ENCODE measurements at places on chromosomes 6 and 20.

GRCh38 chr6:28789553-28790083 lies 134.2 kb downstream of the TRIM27 start:
- DNase-seq, result no peak

- no peak for DNase-seq
Measured at GRCh38 chr20:17628101-17628841, 53.8 kb downstream of the RRBP1 start.

GRCh38 chr6:25280344-25281074 lies 1.3 kb downstream of the CARMIL1 start:
- DNase-seq, result no peak

DNA sequence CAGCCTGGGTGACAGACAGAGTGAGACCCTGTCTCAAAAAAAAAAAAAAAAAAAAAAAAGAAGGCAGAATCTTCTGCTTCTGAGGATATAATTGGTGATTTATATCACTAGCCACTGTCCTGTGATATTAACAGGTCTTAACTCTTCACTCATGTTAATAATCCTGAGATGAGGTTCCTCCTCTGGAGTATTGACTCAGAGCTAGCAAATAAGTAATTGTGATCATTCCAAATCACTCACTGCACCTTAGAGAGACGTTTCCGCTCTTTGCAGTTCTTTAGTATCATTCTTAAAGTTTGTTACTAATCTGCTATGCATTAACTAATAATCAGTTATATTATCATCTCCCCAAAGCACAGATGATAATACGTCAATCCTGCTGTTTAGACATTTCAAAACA lies 41.6 kb upstream of the NOX3 start:
- no peak for DNase-seq

DNA sequence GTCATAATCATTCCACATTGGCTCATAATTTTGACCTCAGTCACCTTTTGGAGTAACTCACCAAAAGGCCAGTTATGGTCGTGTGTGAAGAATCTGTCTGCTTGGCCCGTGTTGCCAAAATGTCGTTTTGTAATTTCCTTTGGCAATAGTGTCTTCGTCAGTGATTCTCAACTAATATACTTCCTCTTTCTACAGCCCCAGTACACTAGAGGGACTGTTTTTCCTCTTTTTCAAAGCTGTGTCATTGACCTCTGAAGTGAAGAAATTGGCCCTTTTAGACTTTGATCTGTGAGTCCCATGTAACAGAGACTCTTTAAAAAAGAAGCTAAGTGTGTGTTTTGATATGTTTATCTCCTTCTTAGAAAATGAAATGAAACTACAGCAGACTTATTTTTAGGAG lies 5.2 kb downstream of the FOXO3 start:
- DNase-seq, result peak; percentile 36

GRCh38 chr6:155382338-155382685 lies 68.0 kb upstream of the TFB1M start:
- DNase-seq, result no peak

DNA sequence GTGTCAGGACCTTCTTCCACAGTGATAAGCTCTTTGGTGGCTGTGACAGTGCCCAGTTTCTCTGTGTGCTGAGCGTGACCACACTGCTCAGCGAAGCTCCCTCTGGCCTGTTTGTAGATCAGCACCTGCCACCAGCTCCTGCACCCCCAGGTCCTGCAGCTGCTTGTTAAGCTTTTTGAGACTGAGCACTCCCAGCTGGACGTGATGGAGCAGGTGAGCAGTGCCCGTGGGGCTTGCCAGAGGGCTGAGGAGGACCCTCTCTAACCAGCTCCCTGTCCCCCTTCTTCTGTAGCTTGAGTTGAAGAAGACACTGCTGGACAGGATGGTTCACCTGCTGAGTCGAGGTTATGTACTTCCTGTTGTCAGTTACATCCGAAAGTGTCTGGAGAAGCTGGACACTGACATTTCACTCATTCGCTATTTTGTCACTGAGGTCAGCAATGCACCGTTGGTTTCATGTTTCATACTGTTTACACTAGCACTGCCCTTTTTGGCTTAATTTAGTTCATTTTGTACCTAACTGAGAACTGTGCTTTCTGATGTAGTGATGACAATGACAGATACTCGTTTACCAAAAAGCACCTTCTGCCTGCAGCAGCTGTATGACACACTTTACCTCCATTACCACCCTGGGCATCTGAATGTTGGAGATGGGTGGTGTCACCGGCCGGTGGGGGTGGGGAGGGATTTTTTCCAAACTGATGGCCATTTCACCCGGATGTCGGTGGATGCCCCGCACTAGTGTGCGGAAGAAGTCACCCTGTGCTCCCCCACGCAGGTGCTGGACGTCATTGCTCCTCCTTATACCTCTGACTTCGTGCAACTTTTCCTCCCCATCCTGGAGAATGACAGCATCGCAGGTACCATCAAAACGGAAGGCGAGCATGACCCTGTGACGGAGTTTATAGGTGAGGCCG lies 12.5 kb downstream of the NELFCD start:
- DNase-seq, result no peak

- no peak for DNase-seq
Measured at GRCh38 chr6:30769853-30770524, 25.6 kb upstream of the IER3 start.

- no peak for DNase-seq
Measured at GRCh38 chr6:1574083-1574761, 35.5 kb upstream of the FOXC1 start.
